PC-9 (cell line): ENCODE measurements at places on chromosomes 2 and 18. TPM values are rescaled to one million over a fixed set of nuclear protein-coding genes. Genes with fewer than 3 reads are reported as not detected.

Gene GPAT2
- total RNA-seq: 9.1 and 11.0 TPM in 2 replicates

Gene ERBB4
- total RNA-seq: not detected in 2 replicates

Gene ALLC
- not detected in 2 replicates for total RNA-seq

Gene ABCB11
- not detected in 2 replicates for total RNA-seq

GRCh38 chr2:241941691-241942301 is 72.3 kb downstream of the RTP5 start:
- no peak overlapping the region for H3K4me3 ChIP-seq
- no peaks in the 10 kb centered on the region for H3K4me1 ChIP-seq
- H3K27ac ChIP-seq: no peak overlapping the region
- DNase-seq: no peak
- H3K27me3 ChIP-seq: peaks cover 60% of the 10 kb centered on the region
- H3K36me3 ChIP-seq: no peaks in the 10 kb centered on the region

- no peaks in the 10 kb centered on the region for H3K27me3 ChIP-seq
- no peaks in the 10 kb centered on the region for H3K4me1 ChIP-seq
- H3K36me3 ChIP-seq: no peaks in the 10 kb centered on the region
- no peak for DNase-seq
Measured at GRCh38 chr2:201349601-201350000, 7.5 kb downstream of the FLACC1 start.

DNA sequence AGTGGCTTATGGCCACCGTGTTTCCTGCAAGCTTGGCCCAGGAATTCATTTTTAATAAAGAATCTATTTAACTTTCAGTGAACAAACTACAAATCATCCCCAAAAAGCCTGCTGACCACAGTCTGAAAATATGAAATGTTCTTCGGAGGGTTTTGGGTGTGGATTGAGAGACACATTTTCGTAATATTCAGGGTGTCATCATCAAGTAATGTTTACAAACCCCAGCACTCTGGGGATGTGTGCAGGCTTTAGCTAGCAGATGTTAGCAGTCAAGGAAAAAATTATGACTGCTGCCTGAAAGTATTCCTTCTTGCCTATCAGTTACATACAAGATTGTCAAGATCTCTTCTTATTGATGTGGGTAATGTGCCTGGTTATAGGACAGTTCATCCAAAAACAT is 143.9 kb upstream of the FN1 start:
- no peak overlapping the region for H3K27ac ChIP-seq
- H3K4me1 ChIP-seq: peaks cover 13% of the 10 kb centered on the region; the same call in 1 of the 2 replicates
- DNase-seq: no peak
- H3K4me3 ChIP-seq: no peak overlapping the region
- no peaks in the 10 kb centered on the region for H3K36me3 ChIP-seq
- no peaks in the 10 kb centered on the region for H3K27me3 ChIP-seq

DNA sequence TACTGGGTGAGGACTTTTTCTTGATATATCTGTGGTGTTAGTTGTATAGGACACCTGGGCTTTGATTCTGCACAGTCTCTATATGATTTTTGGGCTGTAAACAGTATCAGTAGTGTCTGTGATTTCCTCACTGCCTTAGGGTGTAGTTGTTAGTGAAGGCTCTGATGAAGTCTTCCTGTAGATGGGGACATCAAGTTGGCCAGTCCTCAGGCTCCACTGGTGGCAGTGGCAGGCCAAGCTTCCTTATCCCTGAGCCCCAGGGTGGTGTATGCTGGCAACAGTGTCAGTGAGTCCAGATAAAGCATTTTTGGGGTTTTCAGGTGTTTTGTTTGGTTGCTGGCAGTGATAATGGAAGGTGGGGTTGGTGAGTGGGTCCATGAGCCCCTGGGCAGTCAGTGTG is 961.4 kb downstream of the DSC3 start:
- no peak overlapping the region for H3K27ac ChIP-seq
- no peak overlapping the region for H3K4me3 ChIP-seq

DNA sequence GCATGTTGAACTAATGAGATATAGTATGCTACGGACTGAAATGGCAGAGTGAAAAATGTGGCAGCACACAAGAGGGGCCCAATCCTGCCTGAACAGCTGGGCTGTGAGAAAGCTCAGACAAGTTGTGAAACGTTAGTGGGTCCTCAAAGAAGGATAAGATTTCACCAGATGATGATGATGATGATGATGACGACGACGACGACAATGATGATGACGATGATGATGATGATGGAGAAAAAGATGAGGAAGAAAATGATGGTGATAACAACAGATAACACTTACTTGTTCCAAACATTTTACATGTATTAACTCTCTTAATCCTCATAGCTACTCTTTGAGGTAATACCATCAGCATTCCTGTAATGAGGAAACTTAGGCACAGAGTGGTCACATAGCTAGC is 94.2 kb downstream of the WDPCP start:
- H3K36me3 ChIP-seq: no peaks in the 10 kb centered on the region
- H3K4me1 ChIP-seq: no peaks in the 10 kb centered on the region
- H3K27me3 ChIP-seq: no peaks in the 10 kb centered on the region
- no peak for DNase-seq

GRCh38 chr2:86292571-86293515 is 44.6 kb downstream of the REEP1 start:
- H3K4me1 ChIP-seq: no peaks in the 10 kb centered on the region; the same call in 1 of the 2 replicates
- H3K27ac ChIP-seq: no peak overlapping the region
- no peaks in the 10 kb centered on the region for H3K36me3 ChIP-seq
- H3K27me3 ChIP-seq: peaks cover 12% of the 10 kb centered on the region

- H3K4me1 ChIP-seq: peaks cover 22% of the 10 kb centered on the region
- no peaks in the 10 kb centered on the region for H3K36me3 ChIP-seq
- no peak overlapping the region for H3K4me3 ChIP-seq
- no peaks in the 10 kb centered on the region for H3K27me3 ChIP-seq
- no peak for DNase-seq
Measured at GRCh38 chr2:215698566-215698965, 262.7 kb upstream of the FN1 start.
